ENCODE measurements at places on chromosomes 5 and 9.

- no peak for DNase-seq
Measured at GRCh38 chr5:60077292-60077691, 183.8 kb upstream of the PDE4D start.

- DNase-seq, result no peak
Measured at GRCh38 chr5:94540856-94541494, 77.4 kb downstream of the KIAA0825 start.

- no peak for DNase-seq
Measured at GRCh38 chr5:56447232-56447631, 214.1 kb upstream of the ANKRD55 start.

DNA sequence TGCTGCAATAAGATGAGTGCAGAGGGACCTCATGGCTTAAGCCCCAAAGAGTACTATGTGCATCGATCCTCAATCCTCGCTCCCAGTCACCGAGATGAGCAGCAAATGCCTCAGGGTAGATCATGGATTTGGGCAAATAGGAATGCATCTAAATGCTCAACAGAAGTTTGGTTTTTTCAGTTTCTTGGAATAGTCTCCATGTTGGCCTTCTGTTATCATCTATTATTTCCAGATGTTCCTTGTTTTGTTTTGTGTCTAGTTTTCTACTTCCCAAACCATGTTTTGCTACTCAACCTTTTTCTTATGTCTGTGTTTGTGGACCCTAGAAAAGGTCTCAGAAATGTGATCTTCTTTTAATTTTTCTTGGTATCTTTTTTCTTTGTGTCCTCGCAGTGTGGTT lies 43.5 kb upstream of the RASGRF2 start:
- no peak for DNase-seq

DNA sequence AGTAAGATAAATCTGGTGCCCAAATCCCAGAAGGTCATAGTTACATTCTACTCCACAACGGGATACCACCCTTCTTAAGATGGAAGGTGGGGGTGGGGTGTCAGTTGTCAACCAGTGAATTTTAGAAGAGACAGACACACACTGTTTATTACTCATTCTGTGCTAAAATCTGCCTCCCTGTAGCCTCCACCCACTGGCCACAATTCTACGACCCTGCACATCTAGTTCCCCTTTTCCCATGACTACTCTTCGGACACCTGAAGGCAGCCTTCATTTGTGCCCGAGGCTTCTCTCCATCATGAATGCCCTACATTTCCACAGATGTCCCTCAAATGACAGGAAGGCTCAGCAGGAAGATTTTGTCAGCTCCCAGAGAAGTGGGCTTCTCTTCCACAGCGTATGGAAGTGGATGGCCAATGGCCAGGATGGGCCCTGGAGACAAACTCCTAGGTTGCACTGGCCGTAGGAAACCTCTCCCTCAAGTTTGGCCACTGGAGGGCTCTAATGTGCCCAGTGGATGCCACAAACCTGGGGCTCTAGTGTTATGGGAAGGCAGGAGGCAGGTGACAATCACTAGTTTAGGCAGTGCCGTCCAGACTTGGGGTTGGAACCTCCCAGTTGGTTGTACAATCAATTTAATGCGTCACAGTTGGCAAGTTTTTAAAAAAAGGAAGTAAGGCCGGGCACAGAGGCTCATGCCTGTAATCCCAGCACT lies 46.6 kb downstream of the PTPN3 start:
- DNase-seq, result no peak

- no peak for DNase-seq
Measured at GRCh38 chr9:117763314-117763713, 59.1 kb downstream of the TLR4 start.

DNA sequence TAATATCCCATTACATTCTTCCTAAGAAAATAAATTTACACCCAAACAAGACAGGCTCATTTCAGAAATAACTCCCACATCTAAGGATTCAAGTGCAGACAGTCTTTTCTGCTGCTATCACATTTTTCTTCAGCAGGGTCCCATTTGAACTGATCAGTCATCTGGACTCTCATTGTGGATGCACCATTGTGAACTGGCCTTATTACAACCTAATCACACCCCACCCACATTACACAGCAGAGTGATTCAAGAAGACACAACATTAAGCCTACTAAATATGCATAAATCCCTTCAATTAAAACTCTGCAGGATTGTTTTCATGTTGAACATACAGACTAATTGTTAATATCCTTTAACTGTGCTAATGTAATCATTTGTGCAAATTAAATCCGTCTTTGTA lies 146.2 kb downstream of the CDH12 start:
- no peak for DNase-seq

GRCh38 chr9:89753472-89754055 lies 148.8 kb downstream of the GADD45G start:
- no peak for DNase-seq

DNA sequence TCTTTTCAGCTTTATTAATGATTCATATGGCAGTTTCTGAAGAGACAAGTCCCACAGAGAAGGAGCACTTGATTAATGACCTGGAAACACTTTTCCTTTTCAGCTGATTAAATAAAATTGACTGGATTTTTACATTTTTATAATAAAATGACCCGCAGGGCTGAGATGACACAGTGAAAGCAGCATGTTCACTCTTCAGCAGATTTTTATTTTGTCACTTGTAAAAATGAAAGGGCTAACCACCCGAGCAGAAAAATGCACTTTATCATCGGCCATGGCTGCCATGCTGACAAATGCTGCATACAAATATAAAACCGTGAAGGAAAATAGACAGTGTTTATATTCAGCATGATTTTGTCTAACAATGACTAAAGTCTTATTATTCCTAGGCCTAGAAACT lies 321.6 kb upstream of the ITGA1 start:
- no peak for DNase-seq

DNA sequence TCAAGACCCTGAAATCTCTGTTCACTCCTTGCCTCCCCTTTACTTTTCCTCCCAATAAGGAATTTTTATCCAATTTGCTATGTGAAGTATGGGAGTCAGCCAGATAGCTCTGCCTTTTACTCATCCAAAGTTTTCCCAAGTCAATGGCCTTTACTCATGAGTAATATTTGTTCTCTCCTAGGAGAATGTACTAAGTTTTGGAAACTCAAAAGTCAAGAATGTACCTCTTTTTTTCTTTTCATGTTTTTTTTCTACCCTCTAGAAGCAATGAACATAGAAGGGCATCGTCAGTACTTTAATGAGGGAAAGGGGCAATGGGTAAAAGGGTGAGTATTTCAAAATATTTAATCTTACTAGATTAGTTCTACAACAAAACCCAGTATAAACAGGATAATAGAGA lies 140.2 kb upstream of the SGCD start:
- no peak for DNase-seq

DNA sequence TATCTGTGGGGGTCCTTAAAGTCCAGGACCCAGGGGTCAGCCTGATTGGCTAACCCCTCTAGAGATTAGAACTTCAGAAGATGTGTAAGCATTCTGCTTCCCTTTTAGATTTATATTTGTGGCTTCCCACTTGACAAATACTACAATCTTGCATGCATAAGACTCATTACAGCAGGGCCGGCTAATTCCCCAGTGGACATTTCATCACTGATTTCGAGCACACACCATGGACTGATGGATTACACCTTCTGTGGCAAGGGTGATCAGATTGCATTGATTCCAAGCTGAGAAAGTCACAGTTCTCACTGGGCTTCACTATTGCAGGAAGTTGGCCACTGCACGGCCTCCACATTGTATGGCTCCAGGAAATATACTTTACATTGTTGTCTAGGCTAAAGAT lies 65.8 kb upstream of the DAPK1 start:
- no peak for DNase-seq

DNA sequence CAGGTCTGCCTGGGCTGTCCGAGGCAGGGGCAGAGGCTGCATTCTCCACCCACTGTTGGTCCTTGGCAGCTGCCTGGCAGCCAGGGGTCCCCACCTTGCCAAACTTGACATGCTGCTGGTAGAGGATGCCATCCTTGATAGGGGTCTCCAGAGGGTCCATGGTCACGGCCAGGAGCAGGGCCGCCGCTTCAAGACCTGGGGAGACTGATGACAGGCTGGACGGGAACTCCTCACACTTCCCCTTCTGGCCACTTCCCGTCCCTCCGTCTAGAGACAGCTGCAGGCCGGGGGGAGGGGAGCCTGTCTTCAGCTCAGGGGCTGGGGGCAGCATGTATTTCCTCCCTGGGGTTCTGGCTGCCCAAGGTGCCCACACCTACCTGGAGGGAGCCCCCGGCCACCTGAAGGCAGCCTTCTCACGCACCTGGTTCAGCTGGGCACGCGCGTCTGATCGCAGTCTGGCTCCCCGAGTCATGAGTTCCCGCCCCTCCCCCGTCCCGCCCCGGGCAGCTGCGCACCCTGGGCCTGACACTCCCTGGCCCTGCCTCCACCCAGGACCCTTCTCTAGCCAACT lies at the start of gene DOK3:
DOK3 (minus strand) TSS at position 446 of the 571 bp plus-strand sequence; CDS start at position 160, 286 bp downstream.
- no peak for DNase-seq

DNA sequence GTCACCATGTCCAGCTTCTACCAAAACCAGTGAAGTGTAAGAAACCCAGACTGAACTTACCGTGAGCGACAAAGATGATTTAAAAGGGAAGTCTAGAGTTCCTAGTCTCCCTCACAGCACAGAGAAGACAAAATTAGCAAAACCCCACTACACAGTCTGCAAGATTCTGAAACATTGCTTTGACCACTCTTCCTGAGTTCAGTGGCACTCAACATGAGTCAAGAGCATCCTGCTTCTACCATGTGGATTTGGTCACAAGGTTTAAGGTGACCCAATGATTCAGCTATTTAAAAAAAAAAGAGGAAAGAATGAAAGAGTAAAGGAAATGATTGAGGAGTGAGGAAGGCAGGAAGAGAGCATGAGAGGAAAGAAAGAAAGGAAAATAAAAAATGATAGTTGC lies 19.8 kb downstream of the IL7R start:
- no peak for DNase-seq

DNA sequence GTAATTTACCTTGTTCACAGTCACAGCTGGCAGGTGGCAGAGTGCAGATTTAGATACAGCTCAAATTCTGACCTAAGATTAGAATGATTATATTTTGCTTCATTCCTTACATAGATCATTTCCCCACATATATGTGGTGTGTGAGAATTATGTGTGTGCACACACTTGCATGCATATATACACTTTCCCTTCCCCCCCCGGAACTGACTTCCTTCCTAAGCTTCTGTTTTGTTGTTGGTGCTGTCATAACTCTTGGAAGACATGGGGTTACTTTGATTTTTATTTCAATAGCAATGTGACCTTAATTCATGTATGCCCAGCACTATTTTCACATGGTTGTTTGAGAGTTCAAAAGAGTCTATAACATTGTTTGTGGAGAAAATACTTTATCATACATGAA lies 112.8 kb downstream of the CMYA5 start:
- no peak for DNase-seq

DNA sequence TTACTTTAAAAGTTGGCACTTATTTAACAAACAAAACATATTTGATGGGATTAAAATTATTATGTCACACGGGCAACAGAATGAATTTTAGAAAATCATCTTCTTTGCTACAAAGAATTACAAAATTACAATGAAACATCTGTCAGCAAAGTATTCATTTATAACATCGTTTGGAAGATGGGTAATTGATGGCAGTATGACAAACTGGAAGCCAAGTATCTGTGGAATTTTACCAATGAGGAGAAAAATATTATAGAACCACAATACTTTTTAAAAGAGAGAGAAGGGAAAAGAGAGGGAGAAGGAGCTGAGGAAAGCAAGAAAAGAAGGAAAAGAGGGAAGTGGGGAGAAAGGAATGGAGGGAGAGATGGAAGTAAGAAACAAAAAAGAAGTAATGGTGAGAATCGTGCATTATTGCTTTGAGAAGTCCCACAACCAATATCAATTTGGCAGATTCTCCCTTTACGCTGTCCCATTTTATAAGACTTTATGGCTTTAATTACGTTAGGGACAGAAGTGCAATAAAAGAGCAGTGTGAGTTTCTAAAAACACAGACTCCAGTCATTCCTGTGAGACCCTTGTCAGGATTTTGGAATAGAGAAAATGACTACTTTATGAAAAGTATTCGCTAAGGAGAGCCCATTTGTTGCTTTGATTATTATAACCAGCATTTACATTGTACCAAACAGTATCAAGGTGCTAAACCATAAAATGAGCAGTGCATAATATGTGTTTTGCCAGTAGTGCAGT lies 76.7 kb downstream of the LURAP1L start:
- DNase-seq, result no peak

DNA sequence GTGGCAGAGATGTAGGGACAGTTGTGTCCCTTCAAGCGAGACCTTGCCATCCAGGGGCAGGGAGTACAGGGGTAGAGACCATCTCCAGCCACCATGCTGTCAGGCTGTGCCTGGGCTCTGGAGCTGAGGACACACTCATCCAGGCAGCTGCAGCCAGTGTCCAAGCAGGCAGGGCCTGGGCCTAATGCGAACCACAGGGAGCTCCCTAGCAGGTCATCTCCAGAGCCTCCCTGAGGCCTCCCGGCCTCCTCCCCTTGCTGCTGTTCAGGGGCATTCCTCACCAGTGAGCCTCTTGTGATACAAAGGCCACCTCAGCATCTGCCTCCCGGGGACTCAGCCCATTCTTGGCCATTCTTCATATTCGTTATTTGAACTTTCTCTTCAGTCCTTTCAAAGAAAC lies 35.0 kb downstream of the TPPP start:
- no peak for DNase-seq

DNA sequence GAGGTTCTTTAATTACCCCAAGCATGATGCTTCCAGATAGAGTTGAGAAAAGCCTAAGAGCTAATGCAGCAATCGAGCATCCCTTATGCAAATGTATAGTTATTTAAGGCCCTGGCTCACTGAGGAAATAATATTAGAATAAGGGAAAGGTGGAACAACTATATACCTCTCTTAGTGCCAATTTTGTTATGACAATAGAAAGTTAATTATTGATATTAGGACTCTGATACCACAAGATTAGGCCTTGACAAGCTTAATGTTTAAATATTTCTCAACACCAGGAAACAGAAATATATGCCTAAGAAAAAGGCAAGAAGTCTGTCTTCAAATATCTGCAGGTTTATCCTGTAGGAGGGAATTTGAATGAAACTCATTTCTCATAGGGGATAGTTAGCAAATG lies 371.0 kb downstream of the PRELID2 start:
- no peak for DNase-seq

DNA sequence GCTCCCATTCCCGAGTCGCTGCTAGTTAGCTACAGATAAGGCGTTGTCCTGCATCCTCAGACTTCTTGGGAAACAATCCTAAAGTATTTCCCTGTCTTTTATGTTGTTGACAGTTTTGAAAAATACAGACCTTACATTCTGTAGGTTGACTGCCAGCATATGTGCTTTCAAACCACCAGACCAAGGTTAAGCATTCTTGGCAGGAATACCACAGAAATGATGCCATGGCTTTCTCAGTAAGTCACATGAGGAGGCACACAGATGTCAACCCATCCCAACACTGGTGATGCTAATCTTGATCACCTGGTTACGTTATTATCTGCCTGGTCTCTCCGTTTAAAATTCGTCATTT lies 871 bp downstream of the GLE1 start:
- DNase-seq, result no peak

Data from activated CD4-positive, alpha-beta T cell treated with anti-CD3 and anti-CD28 coated beads, Interleukin-2, Interleukin-4, amounts not matched to agents 100 ng/mL and 50 ng/mL, durations not matched to agents 16 hours and 8 hours (primary cell).